ENCODE measurements at places on chromosomes 16 and 17.

DNA sequence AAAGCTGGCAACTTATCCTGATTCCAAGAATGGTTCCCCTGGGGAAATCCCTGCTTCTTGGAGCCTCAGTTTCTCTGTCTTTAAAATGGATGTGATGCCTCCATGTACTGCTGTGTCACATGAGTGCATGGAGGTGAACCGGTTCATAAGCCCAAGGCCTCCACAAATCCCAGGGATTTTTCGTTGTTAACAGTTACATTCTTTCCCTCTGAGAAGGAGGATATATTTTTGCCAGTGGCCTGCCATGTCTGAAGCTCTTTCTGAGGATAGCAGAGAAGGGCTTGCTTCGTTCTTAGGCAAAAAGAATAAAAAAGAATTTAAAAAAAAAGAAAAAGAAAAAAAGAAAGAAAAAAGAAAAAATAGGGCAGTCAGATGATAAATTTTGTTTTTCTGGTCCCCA, 52.2 kb upstream of the CIBAR2 start:
- H3K4me1 ChIP-seq: no peaks in the 10 kb centered on the region
- no peak for DNase-seq
- no peaks in the 10 kb centered on the region for H3K36me3 ChIP-seq
- H3K4me3 ChIP-seq: no peak overlapping the region
- H3K27me3 ChIP-seq: peaks cover 49% of the 10 kb centered on the region

- no peak for DNase-seq
- H3K36me3 ChIP-seq: peaks cover 20% of the 10 kb centered on the region
- H3K27ac ChIP-seq: peak overlapping the region; percentile 39
- no peak overlapping the region for H3K4me3 ChIP-seq
- no peaks in the 10 kb centered on the region for H3K27me3 ChIP-seq
Observed at GRCh38 chr16:69822174-69822935, 60.2 kb downstream of the WWP2 start.

DNA sequence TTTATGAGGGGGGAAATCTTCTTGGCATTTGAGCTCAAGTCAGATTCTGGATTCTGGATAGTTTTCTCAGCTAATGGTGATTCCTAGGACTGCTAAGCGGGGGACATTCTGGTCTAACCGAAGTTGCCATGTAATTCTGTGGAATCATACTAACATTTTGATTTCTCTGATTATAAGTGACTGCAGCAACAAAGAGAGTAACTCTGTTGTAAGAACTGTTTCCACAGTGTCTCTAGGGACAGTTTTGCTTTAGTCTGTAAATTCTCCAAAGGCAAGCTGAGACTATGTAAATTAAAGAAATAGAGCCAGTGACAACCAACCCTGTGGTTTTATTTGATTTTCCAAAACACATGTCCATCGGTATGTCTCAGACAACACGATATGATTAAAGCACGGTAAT, 286.2 kb downstream of the IRX3 start:
- no peaks in the 10 kb centered on the region for H3K36me3 ChIP-seq
- H3K4me1 ChIP-seq: no peaks in the 10 kb centered on the region
- no peak overlapping the region for H3K4me3 ChIP-seq

GRCh38 chr16:21990381-21990944, 10.5 kb downstream of the PDZD9 start:
- no peaks in the 10 kb centered on the region for H3K27me3 ChIP-seq
- DNase-seq: no peak
- H3K27ac ChIP-seq: no peak overlapping the region
- no peak overlapping the region for H3K4me3 ChIP-seq
- H3K4me1 ChIP-seq: peaks cover 8% of the 10 kb centered on the region

DNA sequence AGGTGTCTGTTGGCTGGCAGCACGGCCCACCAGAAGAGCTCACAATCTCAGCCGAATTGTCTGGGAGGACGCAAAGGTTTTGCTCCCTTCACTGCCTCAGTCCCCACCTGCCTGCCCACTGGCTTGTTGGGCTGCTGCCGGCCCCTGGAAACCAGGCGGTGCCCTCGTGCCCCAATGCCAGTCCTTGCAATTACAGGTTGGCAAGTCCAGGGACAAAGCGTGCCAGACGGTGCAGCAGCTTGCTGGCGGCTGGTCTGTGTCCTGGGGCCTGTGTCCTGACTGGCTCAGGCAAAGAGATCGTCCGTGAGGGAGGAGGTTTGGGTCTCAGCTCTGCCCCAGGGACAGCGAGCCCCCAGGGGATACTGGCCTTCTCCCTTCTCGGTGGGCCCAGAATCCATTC, 24.6 kb upstream of the SPNS2 start:
- H3K27ac ChIP-seq: no peak overlapping the region
- DNase-seq: no peak
- no peak overlapping the region for H3K4me3 ChIP-seq
- no peaks in the 10 kb centered on the region for H3K36me3 ChIP-seq
- H3K27me3 ChIP-seq: peaks cover 12% of the 10 kb centered on the region

GRCh38 chr17:81500047-81500446, 12.6 kb downstream of the ACTG1 start:
- H3K27ac ChIP-seq: no peak overlapping the region
- peaks cover 2% of the 10 kb centered on the region for H3K4me1 ChIP-seq
- peaks cover 71% of the 10 kb centered on the region for H3K27me3 ChIP-seq

GRCh38 chr17:73522107-73522506, 122.1 kb downstream of the SDK2 start:
- DNase-seq: no peak
- no peaks in the 10 kb centered on the region for H3K36me3 ChIP-seq
- no peaks in the 10 kb centered on the region for H3K4me1 ChIP-seq

DNA sequence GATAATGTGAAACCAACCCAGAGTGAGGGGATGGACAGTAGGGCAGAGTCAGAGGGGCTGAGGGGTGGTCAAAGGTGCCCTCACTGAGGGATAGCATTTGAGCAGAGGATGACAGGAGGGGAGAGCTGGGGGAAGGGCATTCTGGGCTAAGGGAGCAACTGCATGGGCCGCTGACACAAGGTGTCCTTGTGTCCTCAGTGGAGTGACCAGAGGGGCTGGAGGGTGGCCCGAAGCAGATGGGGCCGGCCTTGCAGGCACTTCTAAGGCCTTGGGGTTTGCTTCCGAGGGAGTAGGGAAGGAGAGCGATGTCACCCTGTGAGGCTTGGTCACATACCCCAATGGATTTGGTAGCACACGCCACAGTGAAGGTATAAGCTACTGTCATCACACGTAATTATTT, 10.0 kb downstream of the NUBP1 start:
- H3K27me3 ChIP-seq: no peaks in the 10 kb centered on the region
- H3K36me3 ChIP-seq: peaks cover 37% of the 10 kb centered on the region
- no peak overlapping the region for H3K27ac ChIP-seq

DNA sequence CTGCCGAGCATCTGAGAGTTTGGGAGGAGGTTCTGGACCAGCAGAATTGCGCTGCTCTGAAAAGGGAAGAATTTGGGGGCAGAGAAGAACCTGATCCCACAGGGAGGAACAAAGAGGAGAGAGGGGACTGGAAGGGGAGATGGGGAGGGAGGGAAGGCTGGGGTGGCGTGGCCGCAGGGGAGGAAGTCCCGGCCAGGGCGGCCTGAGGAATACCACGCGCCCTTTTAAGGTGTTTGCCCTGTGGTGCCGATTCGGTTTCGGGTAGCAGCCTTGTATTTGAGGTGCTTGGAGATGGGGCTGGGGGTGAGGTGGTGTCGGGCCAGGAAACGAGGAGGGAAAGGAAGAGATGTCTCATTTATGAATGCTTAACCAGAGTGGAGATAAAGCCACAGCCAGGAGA, 51.3 kb downstream of the AKAP1 start:
- H3K4me3 ChIP-seq: no peak overlapping the region
- H3K27ac ChIP-seq: no peak overlapping the region
- H3K4me1 ChIP-seq: no peaks in the 10 kb centered on the region
- no peak for DNase-seq
- peaks cover 25% of the 10 kb centered on the region for H3K27me3 ChIP-seq
- H3K36me3 ChIP-seq: no peaks in the 10 kb centered on the region

GRCh38 chr16:69049603-69050375, 55.7 kb upstream of the HAS3 start:
- peaks cover 5% of the 10 kb centered on the region for H3K36me3 ChIP-seq
- no peak overlapping the region for H3K4me3 ChIP-seq
- H3K27ac ChIP-seq: no peak overlapping the region
- no peak for DNase-seq

- H3K4me1 ChIP-seq: peaks cover 33% of the 10 kb centered on the region
- H3K4me3 ChIP-seq: peak overlapping the region; percentile 62
- peaks cover 87% of the 10 kb centered on the region for H3K27me3 ChIP-seq
- H3K36me3 ChIP-seq: no peaks in the 10 kb centered on the region
Observed at GRCh38 chr16:2022723-2023091, 3.1 kb downstream of the NPW start.

DNA sequence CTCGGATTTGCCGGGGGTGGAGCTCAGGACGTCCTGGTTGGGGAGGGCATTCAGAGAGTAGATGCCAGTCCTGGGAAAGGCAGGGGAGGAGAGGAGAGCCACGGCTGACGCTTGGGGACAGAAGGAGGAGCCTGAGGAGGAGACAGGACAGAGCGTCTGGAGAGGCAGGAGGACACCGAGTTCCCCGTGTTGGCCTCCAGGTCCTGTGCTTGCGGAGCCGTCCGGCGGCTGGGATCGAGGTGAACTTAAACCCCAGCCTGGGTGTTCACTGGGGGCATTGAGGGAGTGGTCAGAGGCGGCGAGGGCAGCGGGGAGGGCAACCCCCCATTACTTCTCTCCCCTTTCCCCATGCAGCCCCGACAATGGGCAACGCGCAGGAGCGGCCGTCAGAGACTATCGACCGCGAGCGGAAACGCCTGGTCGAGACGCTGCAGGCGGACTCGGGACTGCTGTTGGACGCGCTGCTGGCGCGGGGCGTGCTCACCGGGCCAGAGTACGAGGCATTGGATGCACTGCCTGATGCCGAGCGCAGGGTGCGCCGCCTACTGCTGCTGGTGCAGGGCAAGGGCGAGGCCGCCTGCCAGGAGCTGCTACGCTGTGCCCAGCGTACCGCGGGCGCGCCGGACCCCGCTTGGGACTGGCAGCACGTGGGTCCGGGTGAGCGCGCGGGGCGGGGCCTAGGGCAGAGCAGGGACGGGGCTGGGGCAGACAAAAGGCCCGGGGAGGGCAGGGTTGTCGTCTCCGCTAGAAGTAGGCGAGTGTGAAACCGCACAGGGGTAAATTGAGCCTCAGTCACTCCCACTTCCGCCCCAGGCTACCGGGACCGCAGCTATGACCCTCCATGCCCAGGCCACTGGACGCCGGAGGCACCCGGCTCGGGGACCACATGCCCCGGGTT, 3.7 kb downstream of the NOL3 start:
- H3K36me3 ChIP-seq: peaks cover 33% of the 10 kb centered on the region
- H3K4me3 ChIP-seq: peak overlapping the region; percentile 74
- peaks cover 100% of the 10 kb centered on the region for H3K27me3 ChIP-seq
- H3K27ac ChIP-seq: no peak overlapping the region

GRCh38 chr17:68328676-68329075, 37.4 kb downstream of the ARSG start:
- H3K4me1 ChIP-seq: peaks cover 19% of the 10 kb centered on the region
- no peak overlapping the region for H3K4me3 ChIP-seq
- H3K36me3 ChIP-seq: peaks cover 6% of the 10 kb centered on the region
- peaks cover 20% of the 10 kb centered on the region for H3K27me3 ChIP-seq
- H3K27ac ChIP-seq: no peak overlapping the region
- no peak for DNase-seq

DNA sequence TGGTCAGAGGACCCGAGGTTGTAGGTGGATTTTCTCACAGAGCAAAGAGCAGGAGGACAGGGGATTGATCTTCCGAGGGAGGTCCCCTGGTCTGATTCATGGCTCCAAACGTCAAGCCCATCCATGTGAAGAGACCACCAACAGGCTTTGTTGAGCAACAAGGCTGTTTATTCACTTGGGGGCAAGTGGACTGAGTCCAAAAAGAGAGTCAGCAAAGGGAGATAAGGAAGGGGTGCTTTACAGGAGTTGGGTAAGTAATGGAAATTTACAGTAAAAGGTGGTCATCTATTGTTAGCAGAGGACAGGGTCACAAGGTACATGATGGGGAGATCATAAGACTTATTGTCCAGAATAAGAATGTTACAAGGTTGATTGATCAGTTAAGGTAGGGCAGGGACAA, 2285.8 kb downstream of the TP53TG3F start:
- no peak overlapping the region for H3K4me3 ChIP-seq
- no peak overlapping the region for H3K27ac ChIP-seq
- H3K27me3 ChIP-seq: no peaks in the 10 kb centered on the region
- no peak for DNase-seq
- H3K4me1 ChIP-seq: no peaks in the 10 kb centered on the region

- DNase-seq: no peak
- H3K4me1 ChIP-seq: peaks cover 19% of the 10 kb centered on the region
- H3K27ac ChIP-seq: no peak overlapping the region
- H3K27me3 ChIP-seq: no peaks in the 10 kb centered on the region
Observed at GRCh38 chr16:1496464-1496863, 3.3 kb downstream of the TELO2 start.

DNA sequence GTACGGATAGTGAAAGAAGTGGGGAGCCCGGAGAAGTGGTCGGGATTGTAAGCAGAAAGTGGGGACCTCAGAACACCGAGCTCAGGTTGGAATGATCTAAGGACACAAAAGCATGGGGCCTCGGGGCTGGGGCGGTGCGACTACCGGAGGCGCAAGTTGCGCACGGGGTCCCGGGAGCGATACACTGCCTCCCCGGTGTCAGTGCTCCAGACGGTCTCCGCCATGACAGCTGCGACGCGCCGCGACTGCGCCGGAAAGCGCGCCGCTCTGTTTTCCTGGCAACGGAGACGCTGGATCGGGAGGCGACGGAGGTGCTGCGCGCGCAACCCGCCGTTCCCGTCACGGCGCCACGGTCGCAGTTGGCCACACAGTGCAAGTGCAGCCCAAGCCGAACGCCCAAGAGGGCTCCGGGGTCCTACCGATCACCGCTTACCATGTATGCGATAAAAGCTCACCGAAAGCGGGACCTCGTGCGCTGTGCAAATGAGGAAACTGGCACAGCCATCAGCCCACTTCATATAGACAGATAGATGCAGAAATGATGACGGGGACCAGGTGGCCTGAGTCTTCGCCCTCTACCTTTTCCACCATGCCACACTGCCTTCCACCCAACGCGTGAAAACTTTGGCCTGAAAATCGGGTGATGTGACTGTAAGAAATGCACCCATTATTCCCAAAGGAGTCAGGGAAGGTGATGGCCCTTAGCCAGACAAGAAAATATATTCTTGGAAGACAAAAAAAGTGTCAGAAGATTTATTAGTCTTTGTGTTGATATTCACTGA, at the start of gene MKS1:
TSS of gene MKS1 (minus strand) at position 249 of the 782 bp plus-strand sequence. CDS start at position 224, 25 bp downstream.
- H3K36me3 ChIP-seq: peaks cover 3% of the 10 kb centered on the region
- H3K4me1 ChIP-seq: peaks cover 27% of the 10 kb centered on the region
- H3K27me3 ChIP-seq: no peaks in the 10 kb centered on the region
- peak; percentile 97 for DNase-seq
- peak within 1 kb of the TSS; percentile 95 for H3K4me3 ChIP-seq
- H3K27ac ChIP-seq: peak within 1 kb of the TSS; percentile 95

GRCh38 chr16:23699100-23699499, 13.9 kb downstream of the ERN2 start:
- no peaks in the 10 kb centered on the region for H3K36me3 ChIP-seq
- DNase-seq: peak; percentile 32
- peaks cover 21% of the 10 kb centered on the region for H3K4me1 ChIP-seq
- no peak overlapping the region for H3K4me3 ChIP-seq

DNA sequence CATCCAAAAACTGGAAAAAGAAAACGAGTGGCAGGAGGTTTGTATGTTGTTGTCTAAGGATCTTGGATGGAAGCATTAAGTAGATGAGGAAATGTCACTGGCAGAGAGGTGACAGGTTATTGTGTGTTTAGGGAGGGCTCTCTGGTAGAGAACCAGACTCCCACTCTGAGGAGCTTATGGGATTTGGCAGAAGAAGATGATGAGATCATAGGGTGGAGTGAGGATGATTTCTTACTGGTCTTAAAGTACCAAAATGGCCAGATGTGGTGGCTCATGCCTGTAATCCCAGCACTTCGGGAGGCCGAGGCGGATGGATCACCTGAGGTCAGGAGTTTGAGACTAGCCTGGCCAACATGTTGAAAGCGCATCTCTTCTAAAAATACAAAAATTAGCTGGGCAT, 9.0 kb downstream of the WWOX start:
- peaks cover 13% of the 10 kb centered on the region for H3K36me3 ChIP-seq
- H3K4me1 ChIP-seq: no peaks in the 10 kb centered on the region
- no peak overlapping the region for H3K4me3 ChIP-seq

Measured in activated naive CD4-positive, alpha-beta T cell treated with anti-CD3 and anti-CD28 coated beads, Interleukin-2, amount 10 ng/mL, durations not matched to agents 7 days and 5 days (primary cell).